ENCODE measurements at places on chromosomes 16 and 17. TPM values are rescaled to one million over a fixed set of nuclear protein-coding genes. Genes with fewer than 3 reads are reported as not detected.

The WNK4 gene
- total RNA-seq, result not detected

The LHX1 gene
- 0.39 TPM for total RNA-seq

The CRHR1 gene
- 1.2 TPM for total RNA-seq

The PLLP gene
- total RNA-seq, result 0.17 TPM

The DECR2 gene
- 5.9 TPM for total RNA-seq

DNA sequence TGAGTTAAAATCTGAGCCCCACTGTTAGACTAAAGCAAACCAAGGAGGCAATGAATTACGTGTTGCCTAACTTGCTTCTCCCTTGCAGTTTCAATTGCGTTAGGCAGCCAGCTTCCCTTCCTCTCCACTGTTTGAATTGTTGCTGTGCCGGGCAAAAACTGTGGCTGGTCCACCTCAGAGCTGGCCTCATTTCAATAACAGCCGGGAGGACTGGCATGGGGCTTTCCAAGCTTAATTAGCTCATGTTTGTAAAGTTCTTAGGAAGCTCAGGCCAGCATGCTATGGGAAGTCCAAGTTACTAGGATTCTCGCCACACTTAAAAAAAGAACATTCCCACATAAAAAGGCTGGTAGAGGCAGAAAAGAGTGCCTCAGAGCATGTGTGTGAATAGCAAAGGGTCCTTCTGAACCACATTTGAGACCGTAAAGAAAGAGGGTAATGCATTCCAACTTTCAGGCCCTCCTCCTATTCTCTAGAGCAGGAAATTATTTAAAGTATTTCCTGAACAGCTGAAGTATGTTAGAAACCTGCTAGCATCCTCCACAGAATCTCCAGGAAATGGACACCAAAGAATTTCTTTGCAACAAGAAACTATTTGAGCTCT is 79.0 kb upstream of the SMURF2 start:
- DNase-seq, result peak; percentile 48

- no peak for DNase-seq
Observed at GRCh38 chr16:85603203-85603755, 9.8 kb upstream of the GSE1 start.

- DNase-seq, result no peak
Observed at GRCh38 chr16:1793578-1794220, at the start of gene IGFALS. Gene IGFALS (minus strand): TSS chr16:1793705. CDS start chr16:1793652, 53 bp downstream.

DNA sequence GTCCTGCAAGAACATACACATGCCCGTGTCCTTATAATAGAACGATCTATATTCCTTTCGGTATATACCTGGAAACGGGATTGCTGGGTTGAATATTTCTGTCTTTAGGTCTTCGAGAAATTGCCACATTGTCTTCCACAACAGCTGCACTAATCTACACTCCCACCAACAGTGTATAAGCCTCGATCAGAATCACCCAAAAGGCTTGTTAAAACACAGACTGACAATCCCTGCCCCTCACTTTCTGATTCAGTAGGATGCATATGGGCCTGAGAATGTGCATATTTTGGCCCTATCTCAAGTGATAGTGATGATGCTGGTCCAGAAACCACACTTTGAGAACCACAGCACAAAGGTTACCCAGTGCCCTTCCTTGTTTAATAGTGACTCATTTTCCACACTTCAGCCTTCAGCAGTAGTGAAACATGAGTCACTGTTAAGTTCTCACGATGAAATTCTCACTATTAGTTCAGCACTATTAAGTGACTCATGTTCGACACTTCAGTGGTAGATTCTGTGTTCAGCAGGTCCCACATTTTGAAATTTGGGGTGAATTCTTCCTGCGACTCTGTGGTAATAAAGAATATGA is 215.6 kb downstream of the GRIN2A start:
- peak; percentile 32 for DNase-seq
